Cardiac septum (tissue), 1 donor: ENCODE measurements at places on chromosomes 12 and 14.

GRCh38 chr12:48999371-49000131, at the start of gene DDN:
Gene DDN (minus strand): TSS chr12:48999375. CDS start chr12:48999287, 88 bp downstream.
- DNase-seq: no peak

DNA sequence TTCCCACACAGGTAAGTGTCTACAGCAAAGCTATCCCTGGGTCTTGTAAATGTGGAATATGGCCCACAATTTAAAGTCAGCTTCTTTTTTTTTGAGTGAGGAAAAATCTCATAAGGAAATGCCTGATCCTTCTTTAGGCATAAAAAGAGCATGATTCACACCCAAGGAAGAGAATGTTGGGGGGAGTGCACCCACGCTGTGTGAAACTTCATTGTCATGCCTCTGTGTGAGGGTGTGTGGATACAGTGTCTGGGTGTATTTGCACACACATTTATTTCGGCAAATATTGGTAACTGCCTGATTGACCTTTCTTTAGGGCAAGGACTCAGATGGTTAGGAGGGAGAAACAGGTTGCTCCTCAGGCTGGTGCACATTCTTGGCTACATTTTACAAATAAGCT, 196.8 kb upstream of the STXBP6 start:
- DNase-seq: no peak

- no peak for DNase-seq
Measured at GRCh38 chr12:3959799-3960560, 86.8 kb upstream of the PARP11 start.

GRCh38 chr12:24014915-24015832, 65.7 kb upstream of the SOX5 start:
- DNase-seq: no peak
